Activated naive CD8-positive, alpha-beta T cell treated with anti-CD3 and anti-CD28 coated beads, Interleukin-2, amount 50 U/mL, for 16 hours (primary cell): ENCODE measurements at places on chromosomes 4 and X.

DNA sequence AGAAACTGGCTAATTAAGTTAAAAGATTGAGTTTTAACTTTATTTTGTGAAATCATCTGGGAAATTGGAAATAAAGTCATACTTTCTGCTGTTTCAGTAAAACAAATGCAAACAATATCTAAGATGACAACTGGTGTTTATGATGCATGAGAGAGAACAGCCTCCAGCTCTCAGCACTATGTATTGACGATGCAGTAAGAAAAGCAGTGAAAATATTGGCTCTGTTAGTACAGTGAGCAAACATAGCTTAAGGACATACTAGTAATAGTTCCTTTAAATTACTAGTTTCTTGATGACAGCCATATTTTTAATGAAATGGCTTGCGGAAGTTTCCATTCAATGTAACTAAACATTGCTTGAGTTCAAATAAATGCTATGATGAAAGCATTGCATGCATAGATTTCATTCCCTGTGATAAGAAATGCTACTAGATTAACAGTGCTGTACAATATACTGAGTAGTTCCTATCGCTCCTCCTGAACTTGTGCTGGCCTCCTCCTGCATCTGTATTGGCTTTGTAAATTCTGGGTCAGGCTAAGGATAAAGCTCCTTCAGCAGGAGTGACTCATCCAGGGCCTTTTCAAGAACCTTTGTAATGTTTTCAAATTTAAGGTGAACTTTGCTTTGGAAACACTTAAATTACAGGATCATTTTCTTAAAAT, 11.6 kb downstream of the ARHGAP24 start:
- no peak for DNase-seq

GRCh38 chr4:103405415-103405814, 207.3 kb upstream of the CENPE start:
- DNase-seq: no peak

GRCh38 chrX:138345801-138346200, 365.7 kb downstream of the FGF13 start:
- no peak for DNase-seq

- no peak for DNase-seq
These were observed 92.7 kb downstream of the CD99L2 start for GRCh38 chrX:150805736-150806135.

GRCh38 chr4:86611757-86612156, 17.6 kb downstream of the PTPN13 start:
- DNase-seq: no peak

DNA sequence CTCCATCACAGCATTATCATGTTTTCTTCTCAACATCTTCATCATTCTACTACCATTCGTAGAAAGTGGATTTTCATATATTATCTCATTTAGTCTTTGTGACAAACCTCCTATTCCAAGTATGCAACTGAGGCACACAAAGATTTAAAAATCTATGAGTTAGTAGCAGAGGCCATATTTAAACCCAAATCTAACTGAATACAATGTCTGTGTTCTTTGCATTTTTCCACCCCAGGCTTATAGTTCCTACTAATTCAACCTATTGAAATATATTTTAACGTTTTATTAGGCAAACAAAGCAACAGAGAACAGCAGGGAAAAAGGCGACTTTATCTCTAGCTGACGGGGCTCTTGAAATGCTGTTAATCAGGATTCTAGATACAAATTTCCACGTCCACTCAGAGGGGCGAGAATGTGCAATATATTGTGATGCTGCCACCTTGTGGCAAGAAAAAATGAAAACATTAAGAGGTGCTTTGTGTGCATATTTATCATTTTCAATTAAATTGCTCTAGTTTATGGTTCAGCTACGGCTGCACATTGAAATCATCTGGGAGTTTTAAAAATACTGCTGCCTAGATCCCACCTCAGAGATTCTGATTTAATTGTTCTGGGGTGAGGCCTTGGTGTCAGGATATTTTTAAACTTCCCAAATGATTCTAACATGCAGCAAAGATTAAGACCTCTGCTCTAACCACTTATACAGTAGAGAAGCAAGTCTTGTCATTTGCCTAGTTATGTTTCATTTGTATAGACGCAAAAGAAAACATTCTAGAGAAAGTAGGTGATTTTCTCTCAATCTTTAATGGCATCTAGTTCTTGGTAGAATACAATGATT, 315.9 kb downstream of the MAPK10 start:
- DNase-seq: no peak

- DNase-seq: no peak
These were observed 352.8 kb downstream of the SPRY1 start for GRCh38 chr4:123749383-123749782.

- no peak for DNase-seq
These were observed 147.8 kb upstream of the PAQR3 start for GRCh38 chr4:79087071-79087470.
